Activated CD4-positive, alpha-beta T cell treated with anti-CD3 and anti-CD28 coated beads for 24 hours (primary cell): ENCODE measurements at places on chromosomes 5 and 9.

DNA sequence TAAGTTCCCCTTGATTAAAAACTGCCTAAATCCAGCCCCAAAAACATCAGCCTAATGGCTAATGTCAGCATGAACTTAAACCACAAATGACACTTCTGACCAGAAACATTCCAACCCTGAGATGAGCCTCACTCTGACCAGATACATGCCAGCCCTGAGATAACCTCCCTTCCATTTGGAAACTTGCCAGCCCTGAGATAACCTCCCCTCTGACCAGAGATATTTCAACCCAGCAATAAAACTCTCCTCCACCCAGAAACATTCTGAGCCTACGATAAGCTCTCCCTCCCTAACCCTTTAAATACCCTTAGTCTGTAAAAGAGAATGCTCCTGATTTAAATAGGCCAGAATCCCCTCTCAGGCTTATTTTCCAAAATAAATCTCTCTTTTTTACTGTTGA lies 1035.7 kb upstream of the NUDT12 start:
- no peak for DNase-seq

- DNase-seq = no peak
Measured at GRCh38 chr5:87733897-87734296, 321.2 kb upstream of the CCNH start.

DNA sequence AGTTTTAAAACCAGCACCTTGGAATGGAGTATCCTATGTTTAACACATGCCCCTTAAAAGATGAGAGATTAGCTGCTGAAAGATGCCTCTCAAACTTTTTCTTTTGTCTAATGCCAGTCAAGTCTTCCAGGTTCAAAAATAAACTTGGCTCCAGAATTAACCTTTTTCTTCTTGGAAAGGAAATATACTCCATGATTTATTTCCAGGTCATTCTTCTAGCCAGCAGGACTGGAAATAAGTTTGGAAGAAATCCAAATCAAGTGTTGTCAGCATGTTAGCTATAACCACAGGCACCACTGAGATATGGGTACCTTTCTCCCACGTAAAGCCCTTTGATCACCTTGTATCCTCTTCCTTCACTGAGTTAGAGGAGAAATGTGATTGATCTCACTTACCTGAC lies 56.1 kb downstream of the NLN start:
- no peak for DNase-seq

DNA sequence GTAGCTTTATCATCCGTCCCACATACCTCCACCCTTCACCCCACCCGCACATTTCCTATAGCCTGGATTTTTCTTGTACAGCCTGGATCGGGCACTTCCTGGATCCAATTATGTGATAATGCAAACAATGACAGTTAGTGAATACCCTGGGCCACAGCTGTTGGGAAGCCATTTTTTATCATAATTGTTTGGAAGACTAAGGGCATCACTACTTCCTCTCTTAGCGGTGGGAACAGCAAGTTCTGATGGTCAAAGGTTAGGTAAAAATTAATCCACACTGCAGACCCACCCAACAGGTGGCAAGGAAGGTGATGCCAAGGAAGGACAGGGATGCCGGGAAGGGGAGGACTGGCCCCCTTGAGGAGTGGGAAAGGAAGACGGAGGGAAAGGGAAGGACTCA lies 183.7 kb downstream of the SAXO1 start:
- no peak for DNase-seq

- no peak for DNase-seq
Measured at GRCh38 chr5:136856648-136857047, 491.3 kb upstream of the TRPC7 start.

DNA sequence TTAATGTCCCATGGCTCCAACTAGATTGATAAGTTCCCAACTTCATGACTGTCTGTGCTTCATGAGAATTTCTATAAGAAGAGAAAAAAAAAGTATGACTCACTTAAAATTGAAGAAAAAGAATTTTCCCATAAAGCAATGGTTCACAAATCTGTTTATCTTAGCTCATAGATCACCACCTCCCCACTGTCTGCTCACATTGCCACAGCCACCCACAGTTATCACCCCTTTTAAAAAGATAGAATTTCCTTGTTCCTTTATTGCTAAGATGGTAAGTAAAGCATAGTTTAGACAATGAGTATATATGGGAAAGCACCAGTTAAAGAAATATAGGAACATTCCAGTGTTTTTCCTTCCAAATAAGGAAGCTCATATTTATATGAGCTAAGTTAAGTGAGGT lies 67.1 kb downstream of the ALDH7A1 start:
- no peak for DNase-seq
